Left ventricle myocardium superior (tissue), 1 donor: ENCODE measurements at places on chromosomes 12 and 14.

GRCh38 chr14:103132381-103133209 is 9.3 kb downstream of the TNFAIP2 start:
- DNase-seq: peak; percentile 30

GRCh38 chr12:124389138-124389724 is 94.3 kb downstream of the RFLNA start:
- DNase-seq: peak; percentile 94

DNA sequence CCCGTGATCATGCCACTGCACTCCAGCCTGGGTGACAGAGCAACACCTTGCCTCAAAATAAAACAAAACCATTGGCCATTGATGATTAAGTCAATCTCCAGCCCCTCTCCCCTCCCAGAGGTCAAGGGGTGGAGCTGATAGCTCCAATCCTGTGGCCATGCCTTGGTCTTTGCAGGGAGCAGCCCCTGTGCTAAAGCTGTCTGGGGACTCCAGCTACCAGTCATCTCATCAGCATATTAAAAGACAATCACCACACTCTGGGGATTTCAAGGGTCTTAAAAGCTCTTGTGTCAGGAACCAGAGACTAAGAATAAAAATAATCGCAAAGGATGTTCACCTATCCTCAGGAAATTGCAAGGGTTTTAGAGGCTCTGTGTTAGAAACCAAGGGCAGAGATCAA is 30.6 kb downstream of the HCAR2 start:
- DNase-seq: no peak

DNA sequence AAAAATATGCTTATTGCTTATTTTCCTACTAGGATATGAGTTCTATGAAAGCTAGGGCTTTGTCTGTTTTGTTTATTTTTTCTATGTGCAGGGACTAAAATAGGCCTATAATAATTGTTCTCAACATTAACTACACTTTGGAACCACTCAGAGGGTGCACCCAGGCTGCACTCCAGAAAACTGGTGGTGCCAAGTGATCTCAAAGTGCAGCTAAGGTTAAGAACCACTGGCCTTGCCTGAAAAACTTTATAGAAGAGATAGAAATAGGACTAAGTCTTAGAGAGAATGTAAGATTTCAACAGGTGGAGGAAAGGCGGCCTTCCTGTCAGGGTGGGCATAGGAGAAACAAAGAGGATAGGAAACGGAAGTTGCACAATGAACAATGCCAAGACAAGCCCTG is 37.7 kb upstream of the NR1H4 start:
- DNase-seq: no peak

GRCh38 chr12:56266693-56267442 is at the start of gene COQ10A:
Gene COQ10A (plus strand): TSS chr12:56266942. CDS start chr12:56267119, 177 bp downstream.
- DNase-seq: peak; percentile 93

DNA sequence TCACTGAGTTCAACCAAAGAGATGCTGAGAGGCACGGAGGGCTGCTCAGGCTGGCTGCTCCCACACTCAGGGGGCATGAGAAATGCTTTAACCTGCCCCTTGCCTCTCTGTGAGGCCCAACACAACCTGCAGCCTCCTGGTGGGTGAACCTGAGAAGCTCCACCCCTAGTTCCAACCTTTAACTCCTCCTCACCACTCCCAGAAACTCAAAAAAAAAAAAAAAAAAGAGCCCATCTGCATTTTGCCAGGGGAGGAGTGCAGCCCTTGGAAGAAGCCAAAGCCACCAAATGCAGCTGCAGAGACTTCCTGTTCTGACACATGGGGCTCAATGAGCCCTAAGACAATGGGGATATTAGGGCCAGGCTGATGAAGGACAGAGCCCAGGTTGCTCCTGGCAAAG is 8.9 kb downstream of the KRT4 start:
- DNase-seq: no peak

DNA sequence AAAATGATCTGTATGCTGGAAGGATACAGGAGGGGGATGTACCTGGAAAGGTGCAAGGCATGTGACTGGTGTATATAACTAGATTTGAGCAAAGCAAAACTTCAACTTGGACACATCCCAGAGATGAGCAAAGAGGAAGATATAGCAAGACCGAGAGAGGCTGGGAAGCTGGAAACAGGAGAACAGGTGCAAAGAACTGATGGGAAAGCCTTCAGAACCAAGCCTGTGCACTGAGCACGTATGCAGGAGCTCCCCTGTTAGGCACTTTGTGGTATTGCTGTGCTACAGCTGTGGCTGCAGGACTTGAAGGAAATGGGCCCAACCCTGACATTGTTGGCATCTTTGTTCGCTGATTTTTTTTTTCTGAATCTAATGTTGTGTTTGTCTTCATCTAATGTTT is 120.7 kb upstream of the PWP1 start:
- no peak for DNase-seq

DNA sequence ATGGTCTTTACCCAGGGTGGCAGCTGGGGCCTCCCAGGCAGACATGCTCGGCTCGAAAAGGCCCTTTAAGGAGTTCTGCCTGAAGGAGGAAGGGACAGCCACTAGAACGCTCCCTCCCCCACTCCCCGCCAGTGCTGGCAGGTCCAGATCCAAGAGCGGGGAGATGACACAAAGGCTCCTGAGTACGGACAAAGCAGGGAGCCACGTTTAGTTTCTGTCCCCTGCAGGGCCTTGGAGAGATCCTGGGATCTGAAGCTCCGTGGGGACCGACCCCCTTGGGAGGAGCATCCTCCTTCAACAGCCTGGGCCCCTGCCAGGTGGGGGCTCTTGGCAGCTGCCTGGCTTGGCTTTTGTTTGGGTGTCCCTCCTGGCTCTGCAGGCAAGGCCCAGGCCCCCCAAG is 89.7 kb downstream of the ESRRB start:
- DNase-seq: no peak

DNA sequence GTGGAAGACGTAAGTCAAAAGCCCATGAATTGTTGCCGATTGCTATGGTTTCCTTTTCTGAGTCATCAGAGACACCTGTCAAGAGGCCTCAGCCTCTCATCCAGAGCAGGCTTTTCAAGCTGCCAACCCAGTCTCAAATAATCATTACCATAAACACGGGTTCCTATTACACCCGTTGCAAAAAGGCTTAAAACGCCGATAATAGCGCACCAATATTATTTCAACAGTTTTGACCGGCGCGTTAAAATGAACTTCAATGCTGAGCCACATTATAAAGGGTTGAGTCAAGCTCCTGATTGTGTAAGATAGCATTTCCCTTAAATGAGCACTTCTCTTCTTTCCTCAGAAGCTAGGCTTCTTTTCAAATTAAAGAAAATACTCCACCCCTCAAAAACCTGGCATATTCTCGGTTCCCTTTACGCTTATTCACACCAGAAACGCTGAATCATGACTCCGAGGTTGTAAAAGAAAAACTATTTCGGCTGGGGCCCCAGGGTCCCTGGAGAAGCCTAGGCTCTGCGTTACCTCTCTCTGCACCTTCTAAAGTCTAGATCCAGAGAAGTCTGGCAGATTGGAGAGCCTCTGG is 1.4 kb downstream of the TMTC1 start:
- DNase-seq: no peak

GRCh38 chr12:117068492-117068891 is 30.7 kb downstream of the TESC start:
- DNase-seq: peak; percentile 44

DNA sequence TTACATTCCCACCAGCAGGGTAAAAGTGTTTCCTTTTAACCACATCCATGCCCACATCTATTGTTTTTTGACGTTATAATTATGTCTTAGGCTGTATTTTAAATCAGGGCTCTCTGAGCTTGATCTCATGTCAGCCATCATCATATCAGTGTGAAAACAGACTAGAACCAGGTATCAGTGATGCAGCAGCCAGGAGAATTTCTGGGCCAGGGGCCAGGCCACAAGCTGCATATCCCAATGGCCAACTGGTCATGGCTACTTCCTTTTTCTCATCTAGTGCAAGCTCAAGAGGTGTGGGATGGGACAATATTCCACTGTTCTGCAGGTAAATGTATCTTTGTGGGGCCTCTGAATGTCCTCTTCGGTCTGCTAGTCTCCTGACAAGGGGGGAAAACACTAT is 125.1 kb downstream of the CRADD start:
- peak; percentile 60 for DNase-seq

DNA sequence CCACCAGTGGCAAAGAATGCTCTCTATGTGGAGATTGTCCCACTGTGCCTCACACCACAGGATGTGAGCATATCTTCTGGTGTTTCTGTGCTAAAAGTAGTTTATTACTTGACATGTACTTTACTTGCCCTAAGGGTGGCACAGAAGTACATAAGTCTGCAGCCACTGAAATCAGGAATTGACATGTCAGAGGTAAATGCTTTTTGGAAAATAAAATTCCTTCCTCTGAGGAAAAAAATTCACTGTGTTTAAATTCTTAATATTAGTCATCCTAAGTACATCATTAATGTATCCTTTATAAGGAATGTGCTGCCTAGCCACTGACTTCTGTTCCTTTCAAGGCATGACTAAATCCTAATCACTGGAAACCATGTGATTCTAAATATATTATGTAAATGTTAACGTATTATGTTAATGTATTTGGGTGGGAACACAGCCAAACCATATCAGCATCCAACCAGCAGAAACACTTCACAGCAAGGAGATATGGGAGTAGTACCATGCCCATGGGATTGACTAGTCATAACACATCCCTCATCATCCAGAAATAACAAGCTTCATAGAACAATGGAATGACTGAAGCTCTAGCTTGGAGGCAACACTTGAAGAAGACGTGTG is 239.7 kb upstream of the PPFIA2 start:
- no peak for DNase-seq

DNA sequence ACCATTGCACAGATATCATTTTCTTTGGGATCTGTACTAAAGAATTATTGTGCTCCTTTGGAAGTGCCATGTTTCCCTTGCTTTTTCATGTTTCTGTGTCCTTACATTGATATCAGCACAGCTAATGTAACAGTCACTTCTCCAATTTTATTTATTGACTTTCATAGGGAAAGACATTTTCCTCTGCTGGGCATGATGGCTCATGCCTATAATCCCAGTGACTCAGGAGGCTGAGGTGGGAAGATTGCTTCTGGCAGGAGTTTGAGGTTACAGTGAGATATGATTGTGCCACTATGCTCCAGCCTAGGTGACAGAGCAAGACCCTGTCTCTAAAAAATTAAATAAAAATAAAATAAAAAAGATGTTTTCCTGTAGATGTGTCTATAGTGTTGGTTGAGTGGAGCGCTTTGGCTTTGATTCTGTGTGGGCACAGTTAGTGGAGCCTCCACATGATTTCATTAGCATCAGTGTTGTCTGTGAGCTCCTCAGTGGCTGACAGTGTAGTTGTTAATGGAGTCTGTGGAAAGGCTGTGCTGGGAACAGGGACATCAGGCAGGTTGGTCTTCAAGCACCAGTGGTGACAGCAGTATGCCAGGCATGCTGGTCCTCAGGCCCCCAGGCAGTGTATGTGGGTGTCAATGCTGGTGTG is 7.4 kb downstream of the OAS2 start:
- DNase-seq: no peak
